Activated naive CD4-positive, alpha-beta T cell (primary cell): ENCODE measurements at places on chromosomes 6 and 20.

- no peak for DNase-seq
Observed at GRCh38 chr6:75504465-75505222, 11.0 kb upstream of the FILIP1 start.

- no peak for DNase-seq
Observed at GRCh38 chr6:104969785-104970581, 13.1 kb downstream of the LIN28B start.

DNA sequence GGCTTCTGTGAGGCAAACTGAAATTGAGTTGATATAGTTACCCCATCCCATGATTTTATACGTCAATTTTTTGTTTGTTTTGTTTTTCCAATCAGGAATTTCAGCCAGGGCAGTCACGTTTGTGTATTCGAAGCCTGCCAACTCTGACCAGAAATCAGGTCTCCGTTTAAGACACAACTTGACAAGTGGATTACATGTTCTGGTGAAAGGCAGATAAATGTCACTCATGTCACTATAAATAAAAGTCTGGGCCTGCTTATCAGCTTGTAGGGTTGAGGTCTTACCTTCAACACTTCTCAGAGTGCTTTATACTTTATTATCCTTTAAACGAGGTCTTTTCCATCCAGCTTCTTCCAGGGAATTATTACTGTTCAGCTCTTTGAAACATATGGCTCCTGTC lies 8.4 kb upstream of the XRN2 start:
- no peak for DNase-seq

GRCh38 chr6:3489027-3489757 lies 32.3 kb upstream of the SLC22A23 start:
- no peak for DNase-seq

DNA sequence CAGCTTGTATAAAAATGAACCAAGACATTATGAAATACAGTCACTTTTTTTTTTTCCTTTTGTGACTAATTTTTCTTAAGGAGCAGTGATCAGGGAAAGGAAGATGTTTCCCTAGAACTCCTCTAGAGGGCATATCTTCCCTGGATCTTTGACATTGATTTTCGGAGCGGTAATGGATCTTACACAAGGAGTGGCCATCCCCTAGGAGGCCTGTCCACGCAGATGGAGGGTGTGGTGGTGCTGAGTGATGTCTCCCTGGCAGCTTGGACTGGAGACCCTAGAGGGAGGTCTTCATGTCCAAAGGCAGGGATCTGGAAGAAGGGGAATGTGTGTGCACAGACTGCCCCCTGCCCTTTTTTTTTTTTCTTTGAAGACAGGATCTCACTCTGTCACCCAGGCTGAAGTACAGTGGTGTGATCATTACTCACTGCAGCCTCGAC lies 7.0 kb upstream of the KIFC1 start:
- no peak for DNase-seq

DNA sequence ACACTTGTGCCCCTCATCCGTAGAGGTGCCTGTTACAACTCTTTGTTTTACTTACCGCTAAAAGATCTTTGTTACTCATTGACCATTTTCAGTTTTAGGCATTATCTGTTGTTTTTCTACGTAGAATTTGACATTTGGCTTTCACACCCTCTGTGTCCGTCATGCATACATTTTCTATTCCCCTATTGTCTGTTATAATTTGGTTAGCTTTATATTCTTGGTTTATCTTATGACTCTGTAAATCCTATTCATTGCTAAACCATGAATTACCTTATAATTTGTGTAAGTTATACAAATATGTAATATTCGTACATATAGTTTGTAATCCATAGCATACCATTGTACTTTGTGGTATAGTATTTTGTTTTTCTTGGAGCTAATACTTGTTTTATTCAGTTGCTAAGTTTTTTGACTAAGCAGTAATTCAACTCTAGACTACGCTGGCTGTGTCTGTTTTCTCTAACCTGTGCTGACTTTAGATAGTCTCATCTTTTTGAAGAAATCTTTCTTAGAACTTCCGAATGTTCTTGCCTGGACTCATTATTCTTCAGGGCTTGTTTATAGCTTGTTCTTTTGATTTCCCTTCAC lies 21.8 kb downstream of the CDC5L start:
- DNase-seq = no peak

DNA sequence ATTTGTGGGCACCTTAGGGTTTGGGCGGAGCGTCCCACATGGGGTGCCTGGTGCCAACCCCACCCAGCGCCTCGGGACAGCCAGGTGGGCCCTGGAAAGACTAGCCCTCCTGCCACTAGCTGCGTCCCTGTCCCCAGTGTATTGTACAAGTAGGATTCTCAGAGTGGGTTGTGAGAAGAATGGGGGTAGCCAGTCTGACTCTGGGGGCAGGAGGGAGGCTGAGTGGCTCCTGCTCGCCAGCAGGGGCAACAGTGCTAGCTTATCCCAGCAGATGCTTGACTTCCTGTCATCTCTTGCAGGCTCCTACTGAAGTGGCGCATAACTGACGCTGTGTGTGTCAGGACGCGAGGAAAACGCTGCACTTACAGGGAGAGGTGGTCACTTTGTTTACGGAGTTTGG lies 9.3 kb downstream of the PSMA7 start:
- no peak for DNase-seq

DNA sequence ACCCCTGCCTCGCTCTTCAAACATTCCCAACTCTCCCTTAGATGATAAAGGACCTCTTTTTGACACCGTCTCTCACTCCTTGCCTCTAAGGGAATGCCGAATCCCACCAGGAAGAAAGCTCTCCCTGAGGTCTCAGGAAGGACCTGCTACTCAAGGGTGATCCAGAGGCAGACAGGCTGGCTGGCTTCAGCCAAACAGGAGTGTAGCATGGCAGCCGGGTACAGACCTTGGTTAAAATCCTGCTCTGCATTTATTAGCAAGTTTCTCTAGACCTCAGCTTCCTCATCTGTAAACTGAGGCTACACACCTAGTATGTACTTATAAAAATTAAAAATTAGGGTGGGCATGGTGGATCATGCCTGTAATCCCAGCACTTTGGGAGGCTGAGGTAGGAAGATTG lies 17.2 kb downstream of the MAP1LC3A start:
- no peak for DNase-seq

DNA sequence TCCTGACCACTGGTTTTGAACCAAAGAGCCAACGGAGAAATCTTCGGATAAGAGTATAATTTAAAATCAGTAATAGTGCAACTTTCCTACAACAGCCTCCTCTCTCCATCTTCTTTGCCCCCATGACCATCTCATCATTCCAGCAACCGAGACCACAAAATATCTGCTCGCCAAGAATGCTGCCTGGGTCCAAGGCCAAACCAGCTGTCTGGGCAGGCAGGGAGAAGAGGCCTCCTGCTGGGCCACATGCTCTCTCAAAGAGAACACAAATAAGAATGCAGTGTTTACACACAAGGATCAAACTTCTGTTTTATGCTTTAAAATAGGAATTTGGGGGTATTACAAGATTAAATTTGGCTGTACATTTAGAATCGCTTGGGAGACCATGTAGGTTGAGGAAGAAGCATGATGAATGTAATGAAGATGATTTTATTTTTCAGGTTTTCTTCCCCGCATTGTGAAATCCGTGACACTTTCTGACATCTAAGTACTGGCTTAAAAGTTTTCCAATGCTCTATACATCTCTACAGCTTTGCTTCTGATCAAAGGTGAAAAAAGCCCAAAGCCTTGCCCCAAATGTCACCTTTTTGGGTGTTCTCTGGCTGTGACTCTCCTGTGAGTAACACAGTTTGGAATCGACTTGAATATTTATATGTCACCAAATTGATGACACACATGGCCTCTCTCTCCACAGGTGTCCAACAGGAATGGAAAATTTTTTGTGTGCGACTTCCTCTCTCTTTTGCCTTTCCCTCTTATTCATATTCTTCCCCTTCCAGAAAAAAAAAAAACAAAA lies 79.4 kb upstream of the PROKR2 start:
- no peak for DNase-seq

GRCh38 chr6:119348748-119349360 lies 707 bp downstream of the MAN1A1 start:
- no peak for DNase-seq
